Right renal pelvis (tissue), 4 donors: ENCODE measurements at places on chromosomes 13 and 19. TPM values are rescaled to one million over a fixed set of nuclear protein-coding genes. Genes with fewer than 3 reads are reported as not detected.

GRCh38 chr13:110554227-110554836, 7.2 kb downstream of the RAB20 start:
- DNase-seq, result no peak

DNA sequence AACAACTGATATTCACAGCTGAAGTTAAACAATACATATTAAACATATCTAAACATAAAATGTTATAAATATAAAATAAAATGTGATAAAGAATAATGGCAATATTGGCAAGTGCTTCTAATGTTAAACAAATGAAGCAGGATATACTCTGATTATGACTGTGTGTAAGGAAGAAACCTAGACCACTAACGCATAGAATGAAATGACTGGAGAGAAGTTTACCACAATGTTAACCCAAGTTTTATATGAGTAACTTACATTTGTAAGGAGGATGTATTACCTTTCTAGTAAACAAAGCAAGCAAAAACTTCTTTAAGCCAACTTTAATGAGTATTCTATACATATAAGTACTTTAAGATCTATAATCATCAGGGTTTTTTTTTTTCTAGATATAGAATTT, 43.0 kb downstream of the RB1 start:
- DNase-seq, result no peak

The MAP1S gene
- polyA plus RNA-seq, result 32.2 TPM

- no peak for DNase-seq
Measured at GRCh38 chr19:3403489-3404323, 37.3 kb downstream of the NFIC start.

- DNase-seq, result no peak
Measured at GRCh38 chr19:16316506-16316882, 8.1 kb upstream of the KLF2 start.

DNA sequence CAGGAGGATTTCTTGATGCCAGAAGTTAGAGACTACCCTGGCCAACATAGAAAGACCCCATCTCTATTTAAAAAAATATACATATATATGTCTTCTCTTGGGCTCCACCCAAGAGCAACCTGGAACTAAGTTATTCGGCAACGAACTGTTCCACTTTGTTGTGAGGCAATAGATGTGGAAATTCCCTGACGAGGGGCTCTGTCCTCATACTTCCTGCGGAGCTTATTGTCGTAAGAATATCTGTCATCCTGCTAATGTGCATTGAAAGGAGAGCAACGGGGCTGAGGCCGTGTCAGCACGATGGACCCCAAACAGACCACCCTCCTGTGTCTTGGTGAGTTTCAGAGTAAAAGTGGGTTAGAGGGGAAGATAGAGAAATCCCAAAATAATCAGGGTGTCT, at the start of gene FCAR:
Gene FCAR (plus strand): TSS at position 246 of the 400 bp plus-strand sequence. CDS start 55 bp downstream, at position 301.
- DNase-seq, result no peak
